ENCODE measurements at places on chromosomes 2 and 18.

DNA sequence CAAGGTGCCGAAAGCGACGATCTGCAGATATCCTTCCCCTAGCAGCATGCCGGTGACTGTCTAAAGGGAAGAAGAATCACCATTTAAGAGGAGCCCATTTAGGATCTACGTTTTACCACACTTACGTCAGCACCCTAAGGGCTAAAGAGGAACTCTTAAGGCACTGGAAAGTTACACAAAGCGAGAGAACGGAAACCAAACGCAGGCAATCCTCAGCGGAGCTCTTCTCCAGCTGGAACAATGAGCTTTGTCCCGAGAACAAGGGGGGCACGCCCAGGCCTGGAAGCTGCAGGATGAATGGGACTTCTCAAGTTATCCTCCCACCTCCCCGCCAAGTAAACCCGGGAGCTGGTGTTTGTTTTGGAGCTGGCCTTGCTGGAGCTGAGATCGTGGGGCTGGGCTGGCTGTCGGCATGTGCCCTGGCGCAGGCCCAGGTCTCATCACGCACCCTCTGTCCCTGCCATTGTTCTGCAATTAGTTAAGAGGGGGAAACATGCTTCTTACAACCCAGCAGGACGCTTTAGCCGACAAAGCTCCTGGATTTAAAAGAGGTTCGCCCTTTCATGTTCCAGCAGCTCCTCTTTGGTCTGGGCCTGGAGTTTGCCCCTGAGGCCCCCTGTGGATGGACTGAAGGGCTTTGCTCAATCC lies 36.4 kb downstream of the PXDN start:
- no peak for DNase-seq

- no peak for DNase-seq
These were observed 47.1 kb downstream of the DDX1 start for GRCh38 chr2:15638720-15639119.

- DNase-seq = no peak
These were observed 29.6 kb downstream of the GATA6 start for GRCh38 chr18:22199005-22199404.

DNA sequence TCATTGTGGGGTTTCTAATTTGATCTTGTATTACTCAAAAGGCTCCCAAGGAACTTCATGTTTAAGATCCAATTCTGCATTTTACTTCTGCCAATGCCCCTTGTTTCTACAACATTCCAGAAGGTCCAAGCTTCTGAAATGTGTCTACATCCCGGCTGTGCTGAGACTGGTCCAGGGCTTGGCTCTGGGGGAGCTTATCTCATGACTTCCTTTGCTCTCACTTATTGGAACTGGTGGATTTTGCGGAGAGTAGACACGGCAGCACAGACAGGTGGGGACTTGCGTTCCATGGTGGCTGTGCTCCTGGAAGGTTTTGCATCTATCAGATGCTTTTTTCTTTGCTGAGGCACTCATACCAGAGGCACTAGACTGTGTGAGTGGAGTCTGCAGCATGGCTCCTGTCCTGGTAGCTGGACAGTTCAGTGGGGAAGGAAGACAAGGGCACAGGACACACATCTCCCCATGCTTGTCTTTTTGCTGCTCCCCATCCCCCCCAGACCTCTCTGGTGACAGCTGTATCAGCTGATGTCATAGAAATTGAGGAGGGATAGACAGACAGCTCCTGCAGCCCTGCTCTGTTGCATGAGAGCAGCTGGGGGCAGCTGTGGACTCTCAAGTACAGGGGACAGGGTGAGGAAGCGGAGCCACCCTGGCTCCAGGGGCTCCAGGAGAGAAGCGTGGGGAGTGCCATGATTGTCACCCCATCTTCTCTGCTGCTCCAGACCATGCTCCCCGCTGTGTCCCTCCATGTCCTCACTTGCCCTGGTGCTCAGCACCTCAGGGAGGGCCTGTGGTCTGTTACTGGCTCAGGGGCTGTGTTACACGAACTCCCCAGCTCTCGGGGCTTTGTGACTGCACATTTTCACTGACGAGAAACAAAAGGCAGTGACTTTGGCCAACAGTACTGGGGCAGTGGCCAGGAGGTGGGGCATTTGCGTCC lies 46.0 kb downstream of the ACAA2 start:
- no peak for DNase-seq

- no peak for DNase-seq
These were observed 584 bp downstream of the COA5 start for GRCh38 chr2:98607741-98608115.

DNA sequence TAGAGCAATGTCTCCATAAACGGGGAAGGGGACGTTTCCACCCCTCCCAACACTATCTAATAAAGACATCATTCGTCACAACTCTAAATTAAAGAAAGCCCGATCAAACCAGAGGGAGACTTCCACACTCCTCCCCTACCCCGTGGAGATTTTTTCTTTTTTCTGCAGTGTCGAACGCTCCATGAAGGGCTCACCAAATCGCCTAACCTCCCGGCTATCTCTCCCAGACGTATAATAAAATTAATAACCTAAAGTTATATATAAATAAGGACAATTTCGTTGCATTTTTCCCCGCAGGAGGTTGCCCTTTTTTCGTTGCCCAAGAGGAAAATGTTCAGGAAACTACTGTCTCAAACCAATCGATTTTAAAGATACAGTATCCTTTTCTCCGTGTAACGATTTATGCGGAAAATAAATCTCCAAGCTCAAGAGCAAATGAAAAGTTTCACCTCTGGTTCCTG lies 2.4 kb downstream of the EVX2 start:
- no peak for DNase-seq

- DNase-seq = peak; percentile 41
These were observed 6.0 kb downstream of the ANKRD44 start for GRCh38 chr2:197304556-197305011.
